ENCODE measurements at places on chromosomes 4 and X.
A peak's percentile ranks its signal among the peaks of the same experiment; 100 is the strongest.

DNA sequence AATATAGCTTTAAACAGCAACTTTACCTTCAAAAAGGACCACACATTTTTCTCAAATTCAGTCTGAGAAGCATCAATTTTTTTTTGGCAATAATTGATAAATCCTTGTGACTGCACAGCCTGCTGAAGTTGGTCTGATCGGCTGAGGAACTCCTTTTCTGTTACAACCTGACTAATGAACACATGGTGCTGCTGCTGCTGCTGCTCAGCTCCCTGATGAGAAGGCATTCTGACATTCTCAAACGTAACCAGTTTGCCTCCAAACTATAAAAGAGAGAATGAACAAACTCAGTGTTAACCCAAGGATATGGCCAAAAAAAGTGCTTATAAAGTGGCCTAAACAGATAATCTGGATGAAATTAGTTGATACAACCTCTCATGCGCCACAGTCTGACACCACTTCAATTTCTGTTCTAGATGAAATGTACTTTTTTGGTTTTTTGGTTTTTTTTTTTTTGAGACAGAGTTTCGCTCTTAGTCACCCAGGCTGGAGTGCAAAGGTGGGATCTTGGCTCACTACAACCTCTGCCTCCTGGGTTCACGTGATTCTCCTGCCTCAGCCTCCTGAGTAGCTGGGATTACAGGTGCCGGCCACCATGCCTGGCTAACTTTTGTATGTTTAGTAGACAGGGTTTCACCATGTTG, 26.5 kb downstream of the SEC31A start:
- peak; percentile 79 for DNase-seq

GRCh38 chrX:68827256-68827655, 1.6 kb upstream of the EFNB1 start:
- DNase-seq, result no peak

GRCh38 chrX:39905946-39906345, 191.8 kb downstream of the BCOR start:
- no peak for DNase-seq

- no peak for DNase-seq
Measured at GRCh38 chrX:38004046-38004445, 2.3 kb upstream of the SYTL5 start.

GRCh38 chrX:132435222-132435621, 53.6 kb downstream of the MBNL3 start:
- no peak for DNase-seq

GRCh38 chr4:52103319-52103718, 52.2 kb downstream of the SPATA18 start:
- DNase-seq, result no peak

DNA sequence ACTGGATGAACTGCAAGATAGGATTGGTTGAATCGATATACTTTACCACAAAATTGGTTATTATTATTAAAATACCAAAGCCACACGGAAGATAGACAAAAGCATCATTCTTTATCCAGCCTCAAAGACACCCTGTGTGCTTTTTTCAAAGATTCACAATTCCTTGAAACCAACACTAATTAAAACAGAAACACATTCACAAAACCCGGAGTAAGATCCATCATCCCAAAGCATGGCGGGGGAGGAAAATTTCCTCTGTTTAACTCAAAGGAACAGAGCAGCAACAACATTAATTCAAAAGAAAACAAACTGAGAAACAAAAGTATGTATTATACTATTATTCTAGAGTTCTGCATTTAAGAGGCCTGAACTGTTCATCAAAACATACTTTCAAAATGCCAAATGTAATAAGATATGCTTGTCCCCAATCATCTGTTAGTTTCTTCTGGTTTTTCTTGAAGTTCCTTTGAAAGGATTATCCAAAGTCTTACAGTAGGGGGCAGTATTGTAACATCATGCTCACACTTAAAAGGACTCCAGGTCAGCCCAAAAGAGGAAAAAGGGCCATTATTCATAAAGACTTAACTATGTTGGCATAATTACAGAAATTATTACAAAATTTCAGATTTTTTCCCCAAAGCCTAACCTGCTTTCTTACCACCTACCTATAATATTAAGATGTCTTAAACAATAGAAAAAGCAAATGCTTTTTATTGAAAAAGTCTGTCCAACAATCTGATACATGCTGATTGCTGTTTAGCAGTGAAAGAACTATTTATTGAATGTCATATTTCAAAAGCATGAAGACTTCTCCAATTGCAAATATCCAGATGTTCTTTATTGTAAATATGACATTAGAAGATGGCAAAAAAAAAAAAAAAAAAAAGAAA, 168.7 kb downstream of the SCFD2 start:
- peak; percentile 67 for DNase-seq

GRCh38 chrX:8204169-8204935, 33.3 kb upstream of the VCX2 start:
- no peak for DNase-seq

DNA sequence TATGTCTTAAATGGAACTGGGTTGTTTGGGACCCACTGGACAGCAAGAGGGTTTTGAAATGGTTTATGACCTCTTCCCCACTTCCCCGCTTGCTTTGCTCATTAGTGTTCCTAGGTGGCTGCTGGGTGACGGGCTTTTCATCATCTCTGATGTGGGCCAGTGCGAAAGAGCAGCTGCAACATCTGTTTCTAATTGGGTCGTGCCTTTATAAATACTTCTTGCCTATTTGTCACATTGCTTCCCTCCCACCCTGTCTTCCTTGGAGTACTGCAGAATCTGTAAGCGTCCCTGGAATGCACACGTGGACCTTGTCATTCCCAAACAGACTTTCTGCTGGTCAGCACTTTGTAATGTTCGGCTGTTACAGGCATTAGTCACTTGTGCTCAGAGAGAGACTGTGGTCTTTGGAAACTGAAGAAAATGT, 35.2 kb downstream of the SEPTIN11 start:
- DNase-seq, result no peak

DNA sequence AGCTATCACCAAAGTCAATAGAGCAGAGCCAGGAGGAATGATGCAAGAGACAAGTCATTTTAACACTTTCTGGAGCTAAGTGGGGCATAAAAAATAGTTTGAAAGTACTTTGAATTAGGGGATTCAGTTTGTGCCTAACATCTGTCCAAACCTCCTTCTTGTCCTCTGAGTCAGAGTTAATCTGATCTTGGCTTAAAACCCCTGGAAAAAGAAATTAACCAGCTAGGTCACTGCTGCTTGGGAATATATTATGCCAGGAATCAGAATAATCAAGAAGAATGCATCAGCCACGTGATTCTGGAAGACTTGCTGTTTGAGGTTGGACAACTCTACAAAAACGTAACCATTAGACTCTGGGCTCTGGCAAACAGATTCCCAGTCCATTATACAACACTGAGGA, 45.3 kb upstream of the EDA2R start:
- no peak for DNase-seq

- no peak for DNase-seq
Measured at GRCh38 chr4:22167201-22167600, 218.6 kb upstream of the KCNIP4 start.

DNA sequence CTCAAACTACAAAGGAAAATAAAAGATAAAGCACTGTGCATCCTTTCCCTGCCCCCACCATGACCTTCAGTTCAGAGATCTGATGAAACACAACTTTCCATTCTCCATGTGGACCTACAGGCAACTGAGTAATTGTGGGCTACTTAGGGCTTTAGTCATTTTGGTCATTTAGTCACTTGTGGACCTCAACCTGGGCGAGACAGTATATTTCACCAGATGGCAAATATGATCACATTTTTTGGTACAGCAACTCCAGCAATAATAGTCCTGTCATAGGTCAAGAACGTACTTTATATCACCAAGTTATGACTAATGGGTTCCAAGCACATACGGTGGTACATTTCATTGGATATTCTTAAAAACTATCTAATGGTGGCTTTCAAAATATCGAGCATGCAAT, 141.2 kb downstream of the PDGFC start:
- no peak for DNase-seq

All from activated CD4-positive, alpha-beta T cell treated with anti-CD3 and anti-CD28 coated beads, Interleukin-2, amount 10 ng/mL, durations not matched to agents 24 days and 14 days (primary cell).